ENCODE measurements at places on chromosomes 11 and 22. TPM values are rescaled to one million over a fixed set of nuclear protein-coding genes. Genes with fewer than 3 reads are reported as not detected.

KRTAP5-1 gene
- not detected for total RNA-seq

AIFM3 gene
- not detected for total RNA-seq

RELA gene
- total RNA-seq: 53.8 TPM

CNGA4 gene
- total RNA-seq: 0.07 TPM

SPDYC gene
- not detected for total RNA-seq

CNTN5 gene
- not detected for total RNA-seq
